Peyer's patch (tissue), 4 donors: ENCODE measurements at places on chromosomes 1 and 21.

DNA sequence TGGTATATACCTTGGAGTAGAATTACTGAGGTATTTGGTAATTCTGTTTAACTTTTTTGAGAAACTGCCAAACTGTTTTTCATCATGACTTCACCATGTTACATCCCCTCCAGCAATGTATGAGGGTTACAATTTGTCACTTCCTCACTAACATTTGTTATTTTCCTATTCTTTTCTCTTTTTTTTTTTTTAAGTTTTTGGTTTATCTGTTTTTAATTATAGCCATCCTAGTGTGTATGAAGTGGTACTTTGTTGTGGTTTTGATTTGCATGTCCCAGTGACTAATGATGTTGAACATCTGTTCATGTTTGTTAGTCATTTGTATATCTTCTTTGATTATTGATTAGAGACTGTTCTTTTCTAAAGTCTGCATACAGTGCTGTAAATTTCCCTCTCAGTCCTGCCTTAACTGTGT lies 147.3 kb downstream of the HS2ST1 start:
- DNase-seq = no peak

GRCh38 chr1:230028602-230029223 lies 38.3 kb upstream of the GALNT2 start:
- DNase-seq = no peak

DNA sequence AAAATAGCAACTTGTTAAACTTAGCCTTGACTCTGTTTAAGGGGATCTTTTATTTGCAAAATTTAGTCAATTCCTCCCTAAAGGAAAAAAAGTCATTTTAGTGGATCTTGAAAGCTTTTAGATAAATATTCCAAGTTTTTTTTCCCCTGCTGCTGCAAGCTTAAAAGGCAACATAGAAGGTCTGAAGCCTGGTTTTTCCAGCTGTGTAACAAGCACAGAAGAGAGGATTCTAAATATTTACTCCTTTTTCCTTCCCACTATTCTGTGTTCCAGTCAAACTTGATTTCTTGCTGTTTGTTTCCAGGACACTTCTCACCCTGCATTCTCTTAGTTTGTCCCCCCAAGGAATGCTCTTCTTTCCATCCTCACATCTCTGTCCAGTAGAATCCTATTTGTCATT lies 86.7 kb downstream of the NFIA start:
- no peak for DNase-seq

DNA sequence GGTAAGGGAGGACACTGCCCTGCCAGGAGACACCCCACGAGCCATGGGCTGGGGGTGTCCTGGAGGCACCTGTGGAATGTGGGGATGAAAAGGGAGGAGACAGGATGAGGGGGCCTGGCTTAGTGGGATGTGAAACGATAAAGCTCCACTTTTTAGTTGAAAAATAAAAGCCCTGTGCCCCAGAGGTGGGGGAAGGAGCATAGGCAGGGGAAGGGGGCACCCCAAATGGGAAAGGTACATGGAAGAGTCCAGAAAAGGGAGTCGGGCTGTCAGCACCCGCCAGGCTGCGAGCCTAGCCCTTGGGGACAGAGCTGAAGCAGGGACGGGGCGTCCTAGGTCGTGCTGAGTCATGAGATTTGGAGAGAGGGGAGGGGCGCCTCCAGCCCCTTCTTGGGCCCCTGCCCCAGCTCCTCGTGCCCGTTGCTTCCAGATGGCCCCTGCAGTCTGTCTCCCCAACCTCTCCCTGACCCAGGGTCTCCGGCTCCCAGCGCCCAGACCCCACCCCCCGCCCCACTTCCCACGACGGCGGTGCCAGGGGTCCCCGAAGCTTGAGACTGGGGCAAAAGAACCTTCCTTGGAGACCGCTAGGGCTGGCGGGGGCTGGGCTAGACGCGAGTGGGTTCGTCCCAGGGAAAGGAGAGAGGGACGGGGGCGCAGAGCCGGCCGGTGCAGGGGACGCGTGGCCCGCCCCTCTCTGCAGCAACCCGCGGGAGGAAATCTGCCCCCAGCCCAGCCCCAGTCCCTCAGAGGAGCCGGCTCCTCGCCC lies 795 bp downstream of the SYT2 start:
- peak; percentile 27 for DNase-seq

GRCh38 chr1:96632045-96632664 lies 89.4 kb upstream of the PTBP2 start:
- no peak for DNase-seq

GRCh38 chr1:193960499-193960898 lies 774.1 kb upstream of the B3GALT2 start:
- no peak for DNase-seq

DNA sequence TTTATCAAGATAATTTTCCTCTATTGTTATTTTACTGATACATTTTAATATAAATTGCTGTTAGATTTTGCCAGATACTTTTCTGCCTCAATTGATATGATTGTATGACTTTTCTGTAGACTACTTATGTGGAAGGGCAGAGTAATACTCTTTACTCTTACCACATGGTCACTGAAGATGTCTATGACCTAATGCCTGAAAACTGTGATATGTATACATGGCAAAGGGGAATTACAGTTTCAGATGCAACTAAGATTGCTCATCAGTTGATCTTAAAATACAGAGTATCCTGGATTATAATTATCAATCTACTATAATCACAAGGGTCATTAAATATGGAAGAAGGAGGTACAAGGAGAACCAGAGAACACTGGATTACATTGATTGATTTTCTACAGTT lies 1528.0 kb downstream of the BRINP3 start:
- no peak for DNase-seq

DNA sequence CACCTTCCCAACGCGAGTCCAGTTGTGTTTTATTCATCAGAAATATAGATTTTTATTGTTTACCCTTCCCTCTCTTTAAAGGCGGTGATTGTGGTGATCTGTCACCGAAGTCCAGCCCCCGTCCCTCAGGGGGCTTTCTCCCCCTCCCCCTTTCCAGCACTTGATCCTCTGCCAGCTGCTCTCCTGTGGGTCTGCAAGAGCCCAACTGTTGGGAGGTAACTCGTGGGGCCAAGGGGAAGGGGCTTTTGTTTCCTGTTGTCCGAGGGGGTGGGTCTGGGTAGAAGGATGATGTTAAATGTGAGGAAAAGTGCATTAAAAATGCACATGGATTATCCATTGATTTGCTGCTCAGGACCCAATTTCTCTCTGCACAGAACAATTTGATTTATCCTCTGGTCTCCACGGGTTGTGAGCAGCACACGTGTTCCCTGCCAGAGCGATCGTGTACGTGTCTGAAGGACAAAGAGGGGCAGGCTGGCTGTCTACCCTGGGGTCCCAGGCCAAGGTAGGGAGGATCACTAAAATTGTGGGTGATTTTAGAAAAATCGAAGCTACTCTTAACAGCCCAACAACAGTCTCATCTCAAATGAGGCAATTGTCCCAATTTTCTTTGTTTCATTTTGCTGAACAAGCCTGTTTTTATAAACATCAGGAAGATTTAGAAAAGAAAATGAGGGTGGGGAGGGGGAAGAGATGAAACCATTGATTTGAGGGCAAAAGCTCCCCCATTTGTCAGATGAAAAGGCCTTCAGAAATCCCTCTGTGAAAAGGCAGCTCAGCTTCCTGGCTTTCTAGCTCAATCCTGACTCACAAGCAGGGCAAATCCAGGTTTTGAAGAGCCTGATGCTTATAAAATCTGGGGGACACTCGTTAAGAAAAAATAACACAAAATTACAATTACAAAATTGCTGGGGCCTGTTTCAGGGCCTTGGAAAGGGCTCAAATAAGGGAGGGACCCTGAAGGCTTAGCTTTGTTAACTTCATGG lies 176.2 kb downstream of the RHOU start:
- DNase-seq = no peak

- no peak for DNase-seq
These were observed 513.8 kb downstream of the PTPRC start for GRCh38 chr1:199152676-199153075.

- DNase-seq = peak; percentile 74
These were observed 604.6 kb downstream of the LRRIQ3 start for GRCh38 chr1:73593364-73593763.

GRCh38 chr1:53463961-53464899 lies 5.0 kb downstream of the DMRTB1 start:
- no peak for DNase-seq

DNA sequence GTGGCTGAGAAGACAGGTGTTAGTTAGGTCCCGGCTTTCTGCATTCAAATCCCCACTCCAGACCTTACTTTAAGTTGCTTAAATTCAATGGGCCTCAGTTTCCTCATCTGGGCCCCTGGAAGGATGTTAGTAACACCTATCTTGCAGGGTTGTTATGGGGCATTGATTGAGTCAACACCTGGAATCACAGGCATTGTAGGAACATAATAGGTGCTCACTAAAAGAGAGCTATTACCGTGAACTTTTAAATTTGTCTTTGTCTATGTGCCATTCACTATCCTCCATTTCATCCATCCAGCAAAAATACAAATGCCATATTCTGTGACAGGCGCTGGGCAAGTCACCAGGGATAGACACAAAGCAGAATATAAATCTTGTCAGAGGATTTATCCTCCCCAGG lies 10.5 kb upstream of the MAPKAPK2 start:
- DNase-seq = no peak

- DNase-seq = no peak
These were observed 411.6 kb downstream of the MATN1 start for GRCh38 chr1:30311749-30312148.

- DNase-seq = peak; percentile 64
These were observed 91.2 kb downstream of the TRABD2B start for GRCh38 chr1:47906009-47906432.
